ENCODE measurements at places on chromosomes 12 and 14. TPM values are rescaled to one million over a fixed set of nuclear protein-coding genes. Genes with fewer than 3 reads are reported as not detected.

DNA sequence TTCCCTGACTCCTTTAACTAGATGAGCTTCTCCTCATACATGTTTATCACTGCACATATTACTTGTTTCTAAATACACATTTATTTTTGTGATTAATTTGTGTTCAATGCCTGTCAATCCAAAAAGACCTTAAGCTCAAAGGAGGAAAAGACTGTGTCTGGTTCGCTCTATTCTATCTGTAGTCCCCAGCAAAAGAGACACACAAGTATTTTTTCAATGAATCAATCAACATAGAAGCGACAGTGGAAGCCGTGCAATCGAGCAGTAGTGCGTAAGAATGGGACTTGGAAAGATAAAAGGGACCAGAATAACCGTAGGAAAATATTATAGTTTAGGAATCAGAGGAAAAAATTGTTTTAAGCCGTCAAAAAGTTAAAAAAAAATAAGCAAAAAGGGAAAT, 951 bp downstream of the WDHD1 start:
- DNase-seq: no peak

- DNase-seq: no peak
These were observed 160.1 kb downstream of the SUDS3 start for GRCh38 chr12:118536306-118536906.

GRCh38 chr14:44732144-44732543, 225.1 kb upstream of the FSCB start:
- no peak for DNase-seq

- no peak for DNase-seq
These were observed 2.7 kb downstream of the SDR9C7 start for GRCh38 chr12:56931474-56931978.

- DNase-seq: no peak
These were observed 98.3 kb upstream of the DIO3 start for GRCh38 chr14:101462726-101463565.

Gene HOXC11
- total RNA-seq: not detected

Gene RAB3IP
- 32.6 TPM for total RNA-seq

Gene OASL
- total RNA-seq: 0.19 TPM

Gene CDKN3
- total RNA-seq: 2.7 TPM

Gene EML1
- total RNA-seq: 38.1 TPM

All from heart right ventricle (tissue), 16 donors.